ENCODE measurements at places on chromosomes 16 and 17. TPM values are rescaled to one million over a fixed set of nuclear protein-coding genes. Genes with fewer than 3 reads are reported as not detected.

DNA sequence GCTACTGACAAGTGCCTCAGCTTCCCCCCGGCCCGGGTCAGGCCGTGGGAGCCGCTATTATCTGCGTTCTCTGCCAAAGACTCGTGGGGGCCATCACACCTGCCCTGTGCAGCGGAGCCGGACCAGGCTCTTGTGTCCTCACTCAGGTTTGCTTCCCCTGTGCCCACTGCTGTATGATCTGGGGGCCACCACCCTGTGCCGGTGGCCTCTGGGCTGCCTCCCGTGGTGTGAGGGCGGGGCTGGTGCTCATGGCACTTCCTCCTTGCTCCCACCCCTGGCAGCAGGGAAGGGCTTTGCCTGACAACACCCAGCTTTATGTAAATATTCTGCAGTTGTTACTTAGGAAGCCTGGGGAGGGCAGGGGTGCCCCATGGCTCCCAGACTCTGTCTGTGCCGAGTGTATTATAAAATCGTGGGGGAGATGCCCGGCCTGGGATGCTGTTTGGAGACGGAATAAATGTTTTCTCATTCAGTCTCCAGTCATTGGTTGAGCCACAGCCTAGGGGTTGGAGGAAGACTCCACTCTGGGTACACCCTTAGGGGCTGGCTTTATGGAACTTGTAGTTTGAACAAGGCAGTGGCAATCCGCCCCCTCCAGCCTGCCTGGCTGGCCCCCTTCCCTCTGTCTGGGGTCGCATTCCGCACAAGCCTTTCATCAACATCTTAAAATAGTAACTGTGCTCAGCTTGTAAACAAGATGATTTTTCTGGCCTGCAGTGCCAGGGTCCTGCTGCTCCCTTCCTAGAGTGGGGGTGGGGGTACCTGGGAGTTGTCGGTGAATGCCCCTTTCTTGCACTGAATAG, 4.1 kb downstream of the SYNGR2 start:
- no peaks in the 10 kb centered on the region for H3K36me3 ChIP-seq
- no peak overlapping the region for H3K4me3 ChIP-seq
- DNase-seq, result no peak
- peaks cover 86% of the 10 kb centered on the region for H3K4me1 ChIP-seq
- no peak overlapping the region for H3K27ac ChIP-seq
- no peaks in the 10 kb centered on the region for H3K27me3 ChIP-seq

DNA sequence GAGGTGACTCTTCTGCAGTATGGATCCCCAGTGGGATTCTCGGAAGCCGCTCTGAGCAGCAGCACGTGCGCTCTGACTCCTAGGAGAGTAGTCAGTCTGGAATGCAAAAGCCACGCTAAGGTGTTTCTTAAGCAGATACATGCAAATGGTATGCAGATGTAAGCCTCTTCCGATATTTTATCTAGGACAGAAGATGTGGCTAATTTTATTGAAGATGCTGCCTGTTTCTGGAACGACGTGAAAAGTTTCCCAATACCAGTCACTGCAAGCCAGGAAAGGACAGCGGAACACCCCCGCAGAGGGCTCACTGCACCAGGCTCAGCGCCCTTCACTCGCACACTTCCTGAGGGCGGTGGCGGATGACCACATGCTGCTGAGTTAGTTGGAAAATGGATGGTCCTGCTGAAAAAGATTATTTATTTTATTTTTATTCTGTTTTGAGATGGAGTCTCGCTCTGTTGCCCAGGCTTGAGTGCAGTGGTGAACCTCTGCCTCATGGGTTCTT, 10.1 kb downstream of the FADS6 start:
- peaks cover 5% of the 10 kb centered on the region for H3K4me1 ChIP-seq
- no peaks in the 10 kb centered on the region for H3K27me3 ChIP-seq
- H3K4me3 ChIP-seq, result no peak overlapping the region
- H3K27ac ChIP-seq, result no peak overlapping the region

GRCh38 chr17:50053654-50053960, 2.3 kb upstream of the ITGA3 start:
- H3K4me1 ChIP-seq, result peaks cover 69% of the 10 kb centered on the region
- H3K27me3 ChIP-seq, result no peaks in the 10 kb centered on the region
- no peak for DNase-seq
- peak overlapping the region; percentile 54 for H3K27ac ChIP-seq

GRCh38 chr17:61160204-61160603, 239.4 kb upstream of the TBX2 start:
- H3K27ac ChIP-seq, result no peak overlapping the region
- no peaks in the 10 kb centered on the region for H3K36me3 ChIP-seq
- no peak for DNase-seq
- no peaks in the 10 kb centered on the region for H3K27me3 ChIP-seq
- no peak overlapping the region for H3K4me3 ChIP-seq

DNA sequence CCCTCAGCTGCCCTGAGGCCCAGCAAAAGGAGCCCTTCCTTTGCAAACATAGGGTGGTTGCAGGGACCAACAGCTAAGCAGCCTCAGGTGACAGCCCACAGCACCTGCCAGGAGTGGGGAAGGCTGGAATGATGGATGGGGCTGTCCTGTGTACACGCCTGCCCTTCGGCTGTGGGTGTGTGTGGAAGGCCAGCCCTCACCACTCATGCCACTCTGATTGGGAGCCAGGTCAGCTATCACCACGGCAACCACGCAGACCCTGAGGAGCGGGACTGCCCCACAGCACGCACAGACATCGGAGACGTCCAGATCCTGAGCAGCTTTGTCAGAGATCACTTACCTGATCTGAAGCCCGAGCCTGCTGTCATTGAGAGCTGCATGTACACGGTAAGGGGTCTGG, 11.9 kb downstream of the PIPOX start:
- no peak overlapping the region for H3K27ac ChIP-seq
- H3K36me3 ChIP-seq, result no peaks in the 10 kb centered on the region

GRCh38 chr17:62935523-62935922, 30.5 kb upstream of the TANC2 start:
- H3K4me1 ChIP-seq, result no peaks in the 10 kb centered on the region
- H3K27me3 ChIP-seq, result no peaks in the 10 kb centered on the region
- H3K27ac ChIP-seq, result no peak overlapping the region
- H3K36me3 ChIP-seq, result no peaks in the 10 kb centered on the region

DNA sequence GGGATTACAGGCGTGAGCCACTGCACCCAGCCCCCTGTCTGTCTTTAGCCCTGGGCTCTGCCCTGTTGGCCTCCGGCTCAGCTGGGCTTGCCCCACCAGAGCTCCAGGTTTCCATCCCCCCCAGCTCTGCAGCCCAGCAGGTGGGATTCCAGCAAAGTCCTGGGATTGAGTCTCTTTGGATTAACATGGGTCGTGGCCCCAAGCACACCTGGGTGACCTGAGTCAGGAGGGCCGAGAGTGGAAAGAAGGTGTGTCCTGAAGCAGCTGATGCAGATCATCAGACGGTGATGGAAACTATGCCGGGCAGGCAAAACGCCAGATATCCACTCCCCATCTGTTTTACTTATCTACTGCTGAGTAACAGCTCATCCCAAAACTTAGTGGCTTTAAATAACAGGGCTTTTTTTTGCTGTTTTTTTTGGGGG, 72.5 kb downstream of the KNOP1 start:
- H3K27me3 ChIP-seq, result no peaks in the 10 kb centered on the region
- DNase-seq, result peak; percentile 14
- H3K36me3 ChIP-seq, result peaks cover 4% of the 10 kb centered on the region
- H3K4me1 ChIP-seq, result peaks cover 18% of the 10 kb centered on the region

GRCh38 chr17:34163646-34164045, 91.4 kb upstream of the CCL2 start:
- no peak for DNase-seq
- H3K27ac ChIP-seq, result no peak overlapping the region
- H3K4me3 ChIP-seq, result no peak overlapping the region
- no peaks in the 10 kb centered on the region for H3K36me3 ChIP-seq

GRCh38 chr16:46790599-46791270, 40.2 kb downstream of the C16orf87 start:
- no peak overlapping the region for H3K4me3 ChIP-seq
- peaks cover 6% of the 10 kb centered on the region for H3K4me1 ChIP-seq
- H3K36me3 ChIP-seq, result no peaks in the 10 kb centered on the region
- no peak overlapping the region for H3K27ac ChIP-seq

DNA sequence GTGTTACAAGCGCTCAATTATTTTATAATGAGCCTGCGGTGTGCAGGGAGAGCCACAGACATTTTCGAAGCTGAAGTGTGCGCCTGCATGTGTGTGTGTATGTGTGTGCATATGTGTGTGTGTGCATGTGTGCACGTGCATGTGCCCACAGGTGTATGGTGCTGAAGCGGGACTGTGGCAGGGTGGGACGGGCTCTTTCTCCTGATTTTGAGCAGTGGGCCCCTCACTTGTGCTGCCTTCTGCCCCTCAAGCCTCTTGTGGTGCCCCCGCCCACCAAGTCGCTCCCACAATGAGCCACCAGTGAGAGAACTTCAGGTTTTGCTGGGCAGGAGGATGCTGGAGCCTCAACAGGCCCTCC, 16.7 kb upstream of the KCNJ12 start:
- H3K4me1 ChIP-seq, result no peaks in the 10 kb centered on the region
- no peaks in the 10 kb centered on the region for H3K27me3 ChIP-seq
- H3K27ac ChIP-seq, result no peak overlapping the region
- H3K4me3 ChIP-seq, result no peak overlapping the region
- DNase-seq, result no peak

GRCh38 chr16:947255-947921, 23.4 kb downstream of the LMF1 start:
- DNase-seq, result no peak
- H3K36me3 ChIP-seq, result no peaks in the 10 kb centered on the region
- H3K4me1 ChIP-seq, result no peaks in the 10 kb centered on the region
- H3K4me3 ChIP-seq, result no peak overlapping the region

DNA sequence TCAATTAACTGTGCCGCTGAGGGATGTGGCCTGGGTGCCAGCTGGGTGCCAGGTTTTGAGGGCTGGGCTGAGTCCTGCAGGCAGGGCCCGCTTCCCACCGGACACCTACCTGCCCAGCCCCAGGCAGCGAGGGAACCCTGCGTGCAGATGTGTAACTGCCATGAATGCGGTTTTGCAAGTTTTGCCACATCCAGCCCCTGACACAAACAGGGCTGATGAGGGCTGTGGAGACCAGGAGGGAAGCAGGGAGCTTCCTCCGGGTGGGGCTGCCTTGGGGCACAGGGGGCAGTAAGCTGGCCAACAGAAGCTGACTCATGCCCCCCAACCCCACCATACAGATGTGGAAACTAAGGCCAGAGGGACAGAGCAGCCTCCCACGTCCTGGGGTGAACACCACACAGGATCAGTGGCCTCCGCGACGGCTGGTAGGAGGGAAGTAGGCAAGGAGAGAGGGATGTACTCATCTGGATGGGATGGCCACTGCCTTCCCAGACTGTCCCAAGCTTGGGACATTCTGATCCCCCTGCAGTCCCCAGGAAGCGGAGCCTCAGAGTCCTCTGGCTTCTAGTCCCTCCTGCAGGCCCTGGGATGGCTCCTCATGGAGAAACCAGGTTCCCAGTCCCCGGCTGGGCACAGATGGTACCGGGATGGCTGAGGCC, 1.6 kb downstream of the UBALD1 start:
- peak overlapping the region; percentile 53 for H3K4me3 ChIP-seq
- peaks cover 60% of the 10 kb centered on the region for H3K4me1 ChIP-seq
- no peaks in the 10 kb centered on the region for H3K27me3 ChIP-seq
- H3K27ac ChIP-seq, result peak overlapping the region; percentile 99
- no peak for DNase-seq
- H3K36me3 ChIP-seq, result peaks cover 9% of the 10 kb centered on the region

DNA sequence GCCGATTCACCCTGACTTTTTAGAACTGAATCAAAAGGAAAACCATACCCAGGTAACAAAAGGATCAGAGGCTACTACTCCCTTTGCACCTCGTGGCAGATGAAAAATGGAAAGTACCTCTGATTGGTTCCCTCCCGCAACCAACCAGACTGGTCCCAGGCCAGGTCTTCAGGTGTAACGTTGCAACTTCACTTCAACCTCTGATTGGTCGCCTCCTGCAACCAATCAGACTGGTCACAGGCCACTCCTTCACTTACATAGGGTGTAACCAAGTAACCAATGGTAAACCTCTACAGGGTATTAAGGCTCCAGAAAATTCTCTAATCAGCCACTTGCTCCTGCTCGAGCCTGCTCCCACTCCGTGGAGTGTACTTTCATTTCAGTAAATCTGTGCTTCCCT, 89.4 kb downstream of the ADCY9 start:
- peaks cover 14% of the 10 kb centered on the region for H3K4me1 ChIP-seq
- no peak overlapping the region for H3K4me3 ChIP-seq
- no peak for DNase-seq

- H3K27me3 ChIP-seq, result no peaks in the 10 kb centered on the region
- H3K36me3 ChIP-seq, result no peaks in the 10 kb centered on the region
- H3K4me3 ChIP-seq, result no peak overlapping the region
- H3K4me1 ChIP-seq, result no peaks in the 10 kb centered on the region
Measured at GRCh38 chr17:13421581-13422130, 180.1 kb downstream of the HS3ST3A1 start.

GRCh38 chr17:21462237-21462636, 86.1 kb downstream of the KCNJ12 start:
- no peak overlapping the region for H3K4me3 ChIP-seq
- H3K36me3 ChIP-seq, result no peaks in the 10 kb centered on the region
- no peak overlapping the region for H3K27ac ChIP-seq
- peaks cover 3% of the 10 kb centered on the region for H3K27me3 ChIP-seq
- DNase-seq, result no peak

DNA sequence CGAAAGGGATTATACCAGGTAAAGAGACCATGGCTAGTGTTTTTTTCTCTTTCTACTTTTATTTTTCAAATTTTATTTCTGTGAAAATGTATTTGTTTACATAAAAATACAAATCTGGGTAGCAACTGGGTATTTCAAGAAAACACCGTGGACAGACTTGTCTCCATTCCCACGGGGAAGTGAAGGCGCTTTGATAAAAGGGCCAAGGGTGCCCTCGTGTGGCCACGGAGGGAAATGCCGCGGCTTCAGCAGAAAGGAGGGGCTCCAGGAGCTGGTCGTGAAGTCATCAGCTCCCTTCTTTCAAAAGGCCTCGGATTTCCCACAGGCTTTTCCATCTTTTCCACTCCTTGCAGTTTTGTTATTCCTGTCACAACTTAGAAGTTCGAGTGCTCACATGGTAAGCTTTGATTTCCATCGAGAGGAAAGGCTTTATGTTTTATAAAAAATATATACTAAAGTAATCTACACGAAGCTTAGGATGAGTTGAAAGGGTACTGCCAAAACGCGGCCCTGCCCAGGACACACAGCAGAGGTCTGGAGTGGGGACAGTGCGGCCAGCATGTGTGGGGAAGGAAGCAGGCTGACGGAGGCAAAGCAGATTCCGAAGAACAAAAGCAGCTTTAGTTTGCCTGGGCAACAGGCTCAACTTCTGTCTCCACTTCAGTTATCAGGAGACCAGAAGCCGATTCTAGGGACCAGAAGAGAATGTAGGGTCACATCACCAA, 15.3 kb upstream of the MNT start:
- no peak overlapping the region for H3K27ac ChIP-seq
- no peaks in the 10 kb centered on the region for H3K27me3 ChIP-seq
- no peaks in the 10 kb centered on the region for H3K36me3 ChIP-seq
- H3K4me3 ChIP-seq, result no peak overlapping the region

- H3K27ac ChIP-seq, result no peak overlapping the region
- no peak overlapping the region for H3K4me3 ChIP-seq
- H3K4me1 ChIP-seq, result no peaks in the 10 kb centered on the region
- peaks cover 9% of the 10 kb centered on the region for H3K36me3 ChIP-seq
- no peaks in the 10 kb centered on the region for H3K27me3 ChIP-seq
- no peak for DNase-seq
Measured at GRCh38 chr17:27615121-27615520, 15.9 kb upstream of the LGALS9 start.

- no peaks in the 10 kb centered on the region for H3K4me1 ChIP-seq
- no peak overlapping the region for H3K27ac ChIP-seq
- no peak overlapping the region for H3K4me3 ChIP-seq
- H3K27me3 ChIP-seq, result no peaks in the 10 kb centered on the region
- H3K36me3 ChIP-seq, result no peaks in the 10 kb centered on the region
- DNase-seq, result no peak
Measured at GRCh38 chr17:10608244-10608643, 48.9 kb downstream of the MYH3 start.

The TLCD3B gene
- not detected for total RNA-seq

The SIRT7 gene
- 48.5 TPM for total RNA-seq

The KRTAP1-1 gene
- not detected for total RNA-seq

The CHST4 gene
- 23.4 TPM for total RNA-seq

The ASIC2 gene
- not detected for total RNA-seq
